T-helper 9 cell (primary cell): ENCODE measurements at places on chromosomes 1 and 21.

- DNase-seq: peak; percentile 2
Measured at GRCh38 chr21:34072145-34073031, 990 bp upstream of the MRPS6 start.

- no peak for DNase-seq
Measured at GRCh38 chr1:178241057-178241456, 147.2 kb downstream of the RASAL2 start.

- DNase-seq: no peak
Measured at GRCh38 chr1:8378981-8379470, 61.1 kb downstream of the SLC45A1 start.

DNA sequence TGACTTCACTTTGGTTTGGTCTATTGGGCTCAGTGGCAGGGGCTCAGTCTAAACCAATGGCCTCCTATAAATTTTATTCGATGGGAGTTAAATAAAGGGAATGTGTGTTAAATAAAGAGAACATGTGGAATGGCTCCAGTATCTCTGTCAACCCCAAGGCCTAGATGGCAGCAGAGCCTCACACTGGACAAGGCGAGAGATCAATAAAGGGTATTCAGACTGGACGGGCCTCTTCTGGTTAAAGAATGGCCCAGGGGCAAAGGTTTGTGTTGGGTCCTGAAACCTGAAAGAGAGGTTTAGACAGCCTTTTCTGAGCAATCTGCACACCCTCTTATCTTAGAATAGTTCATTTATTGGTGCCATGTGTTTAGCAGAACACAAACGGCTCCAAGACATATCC, 34.7 kb downstream of the SH3BP5L start:
- no peak for DNase-seq

DNA sequence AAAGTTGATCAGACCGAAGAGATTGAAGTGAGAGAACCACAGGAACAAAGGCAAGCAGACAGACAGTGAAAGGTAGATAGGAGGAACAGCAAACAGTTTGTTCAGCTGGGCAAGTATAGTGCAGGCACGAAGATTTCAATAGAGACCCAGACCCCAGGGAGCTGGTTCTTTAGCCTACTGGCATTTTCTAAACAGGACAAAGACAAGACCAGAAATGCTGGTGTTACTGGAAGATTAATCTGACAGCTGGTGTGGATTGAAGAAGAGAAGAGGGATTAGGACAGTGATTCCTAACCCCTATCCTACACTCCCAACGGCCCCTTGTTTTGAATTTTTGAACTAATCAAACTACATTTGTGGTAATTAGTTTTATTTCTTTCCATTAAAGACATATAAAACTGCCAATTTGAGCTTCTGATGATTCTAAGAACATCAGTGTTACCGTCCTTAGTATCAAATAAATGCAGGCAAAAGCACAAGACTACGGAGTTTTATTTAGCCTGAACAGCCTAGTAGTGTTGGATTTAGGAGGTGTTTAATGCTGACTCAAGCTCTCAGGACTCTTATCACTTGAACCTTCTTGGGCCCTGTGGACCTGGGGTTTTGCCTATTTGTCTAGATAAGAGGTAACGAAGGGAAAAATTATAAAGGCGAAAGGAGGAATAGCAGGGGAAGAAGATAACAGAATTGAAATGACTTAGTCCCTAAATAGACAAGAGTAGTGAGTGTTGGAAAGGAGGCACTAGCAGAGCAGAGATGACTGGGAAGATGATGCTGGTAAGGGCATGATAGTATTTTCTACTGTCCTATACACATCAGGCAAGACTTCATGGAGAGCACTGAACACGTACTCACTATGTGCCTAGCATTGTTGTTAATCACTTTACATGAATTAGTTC, 2.0 kb downstream of the NPL start:
- no peak for DNase-seq

DNA sequence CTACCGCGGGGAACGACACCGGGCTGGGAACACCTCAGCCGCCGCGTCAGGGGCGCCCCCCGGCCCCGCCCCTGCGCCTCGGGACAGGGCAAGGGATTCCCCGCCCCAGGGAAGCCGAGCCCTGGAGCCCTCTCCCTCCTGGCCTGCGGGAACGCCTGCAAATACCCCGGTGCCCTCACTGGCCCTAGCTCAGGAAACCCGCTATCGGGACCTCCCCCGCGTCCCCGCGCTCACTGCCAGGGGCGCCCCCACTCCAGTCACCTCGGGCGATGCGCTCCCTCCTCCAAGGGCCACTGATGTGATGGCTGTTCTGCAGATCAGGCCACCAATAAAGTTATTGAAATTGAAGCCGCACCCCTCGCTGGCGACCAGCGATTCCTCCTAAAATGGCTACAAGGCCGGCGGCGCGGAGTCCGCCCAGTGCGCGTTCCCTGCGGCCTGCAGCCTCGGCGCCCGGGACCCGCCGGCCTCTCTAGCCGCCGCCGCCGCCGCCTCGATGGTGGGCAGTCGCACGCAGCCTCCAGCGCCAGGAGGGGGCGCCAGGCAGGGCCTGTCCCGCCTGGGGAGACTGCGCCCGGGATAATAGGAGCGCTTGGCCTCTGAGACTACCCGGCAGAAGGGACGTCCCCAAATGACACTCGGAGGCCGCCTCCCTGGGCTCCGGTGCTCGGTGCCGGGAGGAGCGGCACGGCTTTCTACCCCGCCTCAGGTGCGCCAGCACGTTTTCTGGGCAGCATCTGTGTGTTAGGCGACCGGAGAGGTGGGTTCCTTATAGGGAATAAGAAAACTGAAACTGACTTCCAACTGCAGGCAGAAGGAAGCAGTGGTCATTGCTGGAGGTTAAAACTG, at the start of gene PRKAB2:
Gene PRKAB2, minus strand, starts transcription at position 303 of the 849 bp plus-strand sequence. CDS start 326 bp downstream, outside the sequence.
- peak; percentile 72 for DNase-seq

GRCh38 chr1:53091841-53092645, 30.0 kb downstream of the PODN start:
- no peak for DNase-seq

- no peak for DNase-seq
Measured at GRCh38 chr1:47187231-47187925, 2.5 kb downstream of the PDZK1IP1 start.
